Caco-2 (cell line): ENCODE measurements at places on chromosomes 2 and 18. TPM values are rescaled to one million over a fixed set of nuclear protein-coding genes. Genes with fewer than 3 reads are reported as not detected.

DNA sequence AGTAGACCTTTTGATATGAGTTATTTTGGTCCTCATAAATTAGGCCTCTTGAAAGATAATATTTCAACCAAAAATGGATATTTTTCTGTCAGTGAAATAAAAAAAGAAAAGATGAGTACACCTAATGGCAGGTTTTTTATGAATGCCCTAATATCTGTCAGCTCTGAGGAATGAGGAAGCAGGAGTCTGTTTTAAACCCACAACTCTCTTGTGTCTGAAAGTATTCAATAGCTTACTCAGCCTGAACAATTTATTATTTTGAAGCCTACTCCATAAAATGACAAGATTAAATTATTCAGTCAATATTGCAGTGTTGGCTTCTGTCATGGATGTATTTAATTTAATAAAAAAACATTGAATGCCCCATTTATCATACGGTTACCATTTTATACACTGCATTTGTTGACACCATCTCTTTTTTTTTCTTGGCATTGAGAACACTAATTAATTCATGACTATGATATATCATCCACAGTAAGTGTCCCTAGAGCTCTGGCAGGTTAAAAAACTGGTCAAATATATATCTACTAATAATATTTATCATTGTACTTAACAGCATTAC is 548.2 kb downstream of the CBLN2 start:
- no peaks in the 10 kb centered on the region for H3K36me3 ChIP-seq
- no peak overlapping the region for H3K27ac ChIP-seq
- H3K4me1 ChIP-seq: no peaks in the 10 kb centered on the region
- H3K4me3 ChIP-seq: no peak overlapping the region

DNA sequence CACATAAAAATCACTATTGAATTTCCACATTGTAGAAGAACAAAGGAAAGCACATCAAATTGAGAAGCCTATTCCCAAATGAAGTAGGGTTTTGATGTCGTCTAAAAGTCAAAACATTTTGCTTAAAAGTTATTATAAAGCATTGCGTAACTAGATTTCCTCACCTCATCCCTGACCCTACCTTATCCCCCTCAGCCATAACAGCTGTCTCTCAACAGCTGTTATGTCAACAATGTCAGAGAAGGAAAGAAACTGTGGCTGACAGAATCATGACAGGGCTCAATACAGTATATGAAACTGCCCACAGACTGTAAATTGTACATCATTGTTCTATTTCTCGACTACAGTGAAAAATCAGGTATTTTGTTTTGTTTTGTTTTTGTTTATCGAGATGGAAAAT is 63.0 kb upstream of the ACVR1C start:
- H3K36me3 ChIP-seq: no peaks in the 10 kb centered on the region
- DNase-seq: no peak
- H3K4me1 ChIP-seq: no peaks in the 10 kb centered on the region
- H3K27ac ChIP-seq: no peak overlapping the region
- no peak overlapping the region for H3K4me3 ChIP-seq

- no peak overlapping the region for H3K4me3 ChIP-seq
- H3K36me3 ChIP-seq: peaks cover 10% of the 10 kb centered on the region
- no peaks in the 10 kb centered on the region for H3K27me3 ChIP-seq
Measured at GRCh38 chr2:215386566-215386965, 49.3 kb downstream of the FN1 start.

The CYTIP gene
- total RNA-seq: 0.26 and 1.1 TPM in 2 replicates

The SCYGR4 gene
- not detected in 2 replicates for total RNA-seq

DNA sequence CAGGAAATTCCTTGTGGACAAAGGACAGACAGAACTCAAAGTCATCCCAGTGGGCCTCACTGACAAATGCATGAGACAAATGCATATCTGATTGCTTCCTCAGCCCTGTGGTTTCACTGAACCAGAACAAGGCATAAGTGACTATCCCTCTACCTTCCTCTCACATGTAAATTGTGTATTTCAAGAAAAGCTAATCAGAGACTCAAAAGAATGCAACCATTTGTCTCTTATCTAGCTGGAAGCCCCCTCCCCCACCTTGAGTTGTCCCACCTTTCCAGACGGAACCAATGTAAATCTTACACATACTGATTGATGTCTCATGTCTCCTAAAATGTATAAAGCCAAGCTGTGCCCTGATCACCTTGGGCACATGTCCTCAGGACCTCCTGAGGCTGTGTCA is 102.0 kb upstream of the TMEM200C start:
- DNase-seq: no peak
- H3K4me1 ChIP-seq: no peaks in the 10 kb centered on the region
- no peaks in the 10 kb centered on the region for H3K36me3 ChIP-seq
- no peak overlapping the region for H3K27ac ChIP-seq
